GM12891 (cell line): ENCODE measurements at places on chromosomes 5 and 9.
A peak's percentile ranks its signal among the peaks of the same experiment; 100 is the strongest.

DNA sequence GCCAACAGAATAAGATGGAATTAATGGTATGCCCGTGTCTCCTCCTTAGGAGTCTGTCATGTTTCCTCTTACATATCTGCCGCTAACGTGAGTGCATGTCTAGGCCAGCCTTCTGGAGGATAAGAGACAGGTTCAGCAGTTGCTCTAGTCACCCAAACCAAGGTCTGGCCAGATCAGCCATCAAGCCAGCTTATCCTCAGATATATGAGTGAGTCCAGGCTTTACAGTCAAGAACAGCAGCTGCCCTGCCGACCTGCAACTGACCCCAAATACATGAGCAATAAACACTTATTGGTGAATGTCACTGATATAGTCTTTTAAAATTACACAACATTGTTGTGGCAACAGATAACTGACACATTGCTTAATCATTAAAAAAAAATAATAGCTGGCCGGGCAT is 123.5 kb downstream of the TSSK1B start:
- DNase-seq, result no peak

DNA sequence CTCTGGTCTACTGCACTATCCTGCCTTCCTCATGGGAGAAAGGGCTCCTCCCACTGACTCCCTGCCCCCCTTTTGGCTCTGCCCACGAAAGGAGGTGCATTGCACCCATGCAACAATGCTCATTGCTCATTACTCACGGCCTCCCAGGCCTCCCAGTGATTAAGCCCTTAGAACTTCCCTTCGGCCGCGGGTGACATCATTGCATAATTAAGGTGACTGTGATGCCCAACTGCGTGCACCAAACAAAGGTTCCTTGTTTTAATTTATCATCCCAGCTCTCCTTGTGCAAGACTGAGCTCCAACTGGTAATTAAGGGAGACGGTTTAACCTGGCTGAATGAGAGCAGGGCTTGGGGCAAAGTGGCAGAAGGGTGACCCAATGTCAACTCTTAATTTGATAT is 180.4 kb downstream of the GAS1 start:
- DNase-seq, result no peak

GRCh38 chr5:176491101-176491502 is 42.9 kb downstream of the FAF2 start:
- no peak for DNase-seq

DNA sequence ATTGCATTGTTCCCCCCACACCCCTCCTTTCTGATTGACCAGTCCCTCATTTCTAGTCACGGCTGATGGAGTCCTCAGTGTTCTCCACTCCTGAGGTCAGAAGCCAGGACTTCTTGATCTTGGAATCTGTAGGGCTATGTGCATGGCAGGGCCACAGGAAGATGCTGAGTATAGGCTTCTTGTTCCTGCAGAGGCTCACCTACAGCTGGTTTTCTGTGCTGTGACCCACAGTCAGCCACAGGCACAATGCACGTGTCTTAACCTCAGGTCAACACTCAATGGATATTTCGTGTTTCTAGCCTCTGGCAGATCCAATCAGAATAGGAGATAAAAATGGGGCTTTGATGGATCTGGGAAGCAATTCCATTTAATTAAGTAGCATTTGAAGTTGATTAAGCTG is 14.3 kb upstream of the CXCL14 start:
- no peak for DNase-seq

- no peak for DNase-seq
These were observed 106.7 kb downstream of the INSYN2B start for GRCh38 chr5:169873642-169874041.

DNA sequence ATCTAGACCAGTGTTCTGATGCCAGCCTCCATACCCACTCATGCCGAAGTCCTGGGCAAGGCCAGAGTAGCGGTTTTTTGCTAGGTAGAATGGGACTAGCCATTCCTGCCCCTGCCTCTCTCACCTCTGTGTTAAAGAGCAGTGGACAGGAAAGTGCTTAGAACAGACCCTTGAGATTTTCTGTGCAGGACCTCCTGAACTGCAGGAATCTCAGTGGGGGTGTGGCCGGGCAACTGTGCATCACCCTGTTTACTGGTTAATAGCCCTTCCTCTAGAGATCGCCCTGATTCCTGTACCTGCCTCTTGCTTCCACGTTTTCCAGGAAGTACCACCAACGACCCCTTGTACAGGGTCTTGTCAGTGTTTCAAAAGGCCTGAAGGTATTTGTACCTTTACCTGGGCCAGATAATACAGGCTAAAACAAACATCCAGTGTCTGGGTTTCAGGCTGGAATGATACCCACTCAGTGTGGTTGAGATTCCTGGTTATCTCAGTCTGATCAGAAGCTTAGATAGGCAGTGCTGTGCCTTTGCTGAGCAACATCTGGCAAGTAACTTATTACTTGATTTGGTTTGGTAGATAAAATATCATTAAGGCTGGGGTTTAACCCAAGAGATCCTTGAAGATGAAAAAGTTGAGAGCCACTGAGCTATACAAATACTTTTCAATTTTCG is 65.9 kb downstream of the RGS3 start:
- no peak for DNase-seq

GRCh38 chr5:177470759-177471536 is 2.5 kb downstream of the DBN1 start:
- no peak for DNase-seq

GRCh38 chr9:137454145-137454596 is 5.0 kb downstream of the NSMF start:
- peak; percentile 72 for DNase-seq

DNA sequence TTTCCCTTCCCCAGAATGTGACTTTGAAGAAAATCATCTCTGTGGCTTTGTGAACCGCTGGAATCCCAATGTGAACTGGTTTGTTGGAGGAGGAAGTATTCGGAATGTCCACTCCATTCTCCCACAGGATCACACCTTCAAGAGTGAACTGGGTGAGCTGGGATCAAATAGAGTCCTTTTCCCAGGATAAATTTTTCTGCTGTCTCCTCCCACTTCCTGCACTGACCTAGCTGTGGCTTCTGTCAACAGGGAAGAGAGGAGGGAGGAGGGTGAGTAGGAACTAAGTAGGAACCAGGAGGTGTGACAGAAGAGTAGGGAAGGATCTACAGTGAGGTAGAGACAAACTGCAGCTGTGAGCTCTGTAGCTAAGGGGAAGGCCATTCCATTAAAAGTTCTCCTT is 69.3 kb downstream of the MAMDC2 start:
- no peak for DNase-seq

- no peak for DNase-seq
These were observed 186.6 kb downstream of the HINT1 start for GRCh38 chr5:130978475-130978874.

DNA sequence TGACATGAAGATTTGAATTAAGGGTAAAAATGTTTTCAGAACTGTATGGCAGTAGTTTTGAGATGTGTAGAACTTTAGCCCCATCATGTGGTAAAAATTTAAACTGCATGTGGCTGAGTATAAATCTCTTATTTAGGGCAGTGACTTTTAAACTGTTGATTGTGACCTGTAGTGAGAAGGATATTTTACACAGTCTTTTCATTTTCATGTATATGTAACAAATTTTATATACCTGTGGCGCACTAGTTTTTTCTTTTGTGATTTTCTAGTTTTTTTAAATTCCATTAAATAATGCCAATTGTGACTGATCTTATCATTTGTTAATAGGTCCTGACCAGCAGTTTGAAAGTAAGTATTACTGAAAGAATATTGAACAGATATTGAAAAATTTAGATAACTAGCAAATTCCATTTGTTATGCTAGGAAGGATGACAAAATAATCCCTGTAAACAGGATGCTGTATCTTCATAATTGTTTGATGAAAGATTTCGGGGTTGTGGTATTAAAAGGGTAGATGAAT is 47.2 kb downstream of the GPBP1 start:
- no peak for DNase-seq

GRCh38 chr5:79759436-79759835 is 69.8 kb downstream of the CMYA5 start:
- DNase-seq, result no peak

GRCh38 chr5:77117161-77117560 is 30.1 kb upstream of the ZBED3 start:
- no peak for DNase-seq

- DNase-seq, result no peak
These were observed 91.4 kb upstream of the IRX4 start for GRCh38 chr5:1974081-1974480.

GRCh38 chr5:119452373-119453039 is at the start of gene HSD17B4:
HSD17B4 (plus strand) TSS chr5:119452497; CDS start chr5:119452576, 79 bp downstream.
- DNase-seq, result peak; percentile 64

GRCh38 chr5:38420246-38420645 is 136.2 kb downstream of the LIFR start:
- no peak for DNase-seq

DNA sequence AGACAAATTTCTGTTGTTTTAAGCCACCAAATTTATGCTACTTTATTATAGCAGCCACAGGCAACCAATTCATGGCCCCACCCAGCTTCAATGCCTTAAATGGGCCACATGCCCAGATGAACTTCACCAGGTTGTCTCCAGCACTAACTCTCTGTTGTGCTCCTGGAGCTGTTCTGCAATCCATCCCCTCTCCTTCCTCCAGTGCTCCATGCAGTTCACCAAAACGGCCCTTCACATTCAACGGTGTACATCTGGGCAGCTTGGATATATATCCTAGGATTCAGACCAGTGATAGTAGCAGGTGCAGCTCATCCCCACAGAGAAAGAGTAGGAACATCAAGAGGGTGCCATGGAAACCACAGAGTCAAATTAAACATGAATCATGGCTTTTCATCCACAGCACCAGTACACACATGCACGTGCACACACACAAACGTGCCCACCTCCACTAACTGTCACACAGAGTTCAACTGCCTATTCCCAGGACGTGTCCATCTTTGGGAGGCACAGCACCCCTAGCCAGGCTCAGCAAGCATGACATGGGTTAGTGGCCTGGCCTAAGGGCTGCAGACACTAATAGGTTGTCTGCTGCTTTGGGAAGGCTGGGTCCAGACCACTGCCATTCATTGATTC is 134.5 kb downstream of the MED10 start:
- no peak for DNase-seq

DNA sequence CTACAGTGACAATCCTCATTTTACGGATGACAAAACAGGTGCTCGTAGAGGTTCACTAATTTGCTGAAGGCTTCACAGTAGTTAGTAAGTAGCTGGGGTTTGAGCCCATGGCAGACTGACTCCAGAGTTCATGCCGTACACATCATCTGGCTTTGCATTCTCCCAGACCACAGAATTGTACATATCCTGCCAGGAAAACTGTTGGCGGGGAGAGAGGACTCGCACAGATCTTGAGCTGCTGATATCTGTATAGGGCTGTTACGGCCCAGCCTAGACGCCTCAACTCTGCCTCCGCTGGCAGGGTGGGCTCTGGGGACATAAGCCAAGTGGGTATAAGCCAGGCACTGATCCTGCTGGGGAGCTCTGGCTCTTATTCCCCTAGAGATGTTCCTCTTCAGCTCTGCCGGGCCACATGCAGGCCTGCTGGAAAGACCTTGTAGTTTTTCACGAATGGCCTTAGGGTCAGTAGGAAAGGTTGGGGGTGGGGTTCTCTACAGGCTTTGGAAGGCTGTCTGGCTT is 16.3 kb downstream of the LARP1 start:
- no peak for DNase-seq

DNA sequence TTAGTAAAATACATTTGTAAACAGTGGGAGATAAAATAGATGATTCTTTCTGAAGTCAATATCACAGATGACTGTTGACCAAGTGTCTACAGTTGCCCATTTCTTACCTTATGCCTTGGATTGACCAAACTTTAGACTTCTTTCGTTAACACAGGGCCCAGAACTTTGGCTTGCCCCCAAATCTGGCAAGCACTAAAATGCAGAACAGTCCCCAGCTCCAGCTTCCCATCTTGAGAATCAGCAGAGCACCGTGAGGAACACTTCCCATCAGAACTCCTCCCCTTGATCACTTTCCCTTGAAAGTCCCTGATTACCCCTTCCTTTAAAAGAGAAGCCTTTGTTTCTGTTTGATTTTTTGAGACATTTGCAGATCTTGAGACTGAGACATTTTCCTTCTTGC is 1039.9 kb downstream of the TLE1 start:
- DNase-seq, result no peak

- DNase-seq, result no peak
These were observed 71.7 kb downstream of the TEX10 start for GRCh38 chr9:100281066-100281465.

DNA sequence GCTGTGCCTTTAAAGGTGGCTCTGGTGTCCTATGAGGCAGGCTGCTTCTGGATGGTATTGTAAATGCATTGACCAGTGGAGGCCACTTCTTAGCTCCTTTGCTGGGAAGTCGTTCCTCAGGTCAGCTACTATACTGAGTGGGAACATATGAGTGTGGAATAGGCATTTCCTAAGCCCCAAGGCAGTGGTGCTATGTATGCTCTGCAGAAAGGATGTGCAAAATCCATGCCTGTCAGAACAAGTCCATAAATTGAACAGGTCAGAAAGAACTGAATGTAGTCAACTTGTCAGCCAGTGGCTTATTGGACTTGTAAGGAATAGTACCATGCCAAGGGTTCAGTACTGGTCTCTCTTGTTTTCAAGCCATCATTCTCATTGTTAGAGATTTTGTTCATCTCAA is 216.4 kb downstream of the CDH10 start:
- DNase-seq, result no peak

GRCh38 chr5:91311697-91312501 is 71.2 kb downstream of the ARRDC3 start:
- peak; percentile 32 for DNase-seq

GRCh38 chr9:93984860-93985259 is 29.7 kb upstream of the BARX1 start:
- no peak for DNase-seq

GRCh38 chr9:137295849-137296669 is 6.0 kb downstream of the NRARP start:
- no peak for DNase-seq

DNA sequence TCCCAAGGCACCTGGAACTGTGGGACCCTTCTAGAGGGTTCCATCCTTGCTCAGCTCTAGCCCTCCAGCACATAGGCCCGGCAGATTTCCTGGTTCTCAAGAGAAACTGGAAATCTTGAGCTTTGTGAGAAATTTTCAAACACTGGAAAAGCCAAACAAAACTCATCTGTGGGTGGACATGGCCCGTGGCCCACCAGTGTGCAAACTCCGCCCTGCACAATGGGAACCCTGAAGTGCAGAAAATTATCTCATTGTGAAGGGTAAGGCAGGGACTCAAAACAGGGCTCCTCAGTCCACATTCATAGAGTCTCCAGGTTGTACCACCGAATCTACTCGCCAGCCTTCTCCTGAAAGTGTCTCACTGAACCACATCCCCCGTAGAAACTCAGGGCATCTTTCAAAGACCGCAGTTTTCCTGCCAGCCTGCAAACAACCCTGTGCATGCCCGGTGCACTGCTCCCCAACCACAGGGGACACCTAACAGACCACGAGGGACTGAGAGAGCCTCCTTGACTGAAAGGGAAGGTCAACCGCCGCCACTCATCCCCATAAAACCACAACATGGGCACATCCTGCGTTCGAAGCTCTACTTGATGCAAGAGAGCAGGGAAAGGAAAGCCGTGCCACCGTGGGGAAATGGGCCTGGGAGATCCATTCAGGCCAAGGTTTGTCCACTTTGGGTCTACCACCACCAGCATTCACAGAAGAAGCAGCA is 18.1 kb downstream of the ADAMTS2 start:
- DNase-seq, result no peak

GRCh38 chr9:95626885-95627558 is 110.3 kb upstream of the PTCH1 start:
- DNase-seq, result no peak
